ENCODE measurements at places on chromosomes 3 and 15. TPM values are rescaled to one million over a fixed set of nuclear protein-coding genes. Genes with fewer than 3 reads are reported as not detected.
A peak's percentile ranks its signal among the peaks of the same experiment; 100 is the strongest.

- no peaks in the 10 kb centered on the region for H3K27me3 ChIP-seq
- no peaks in the 10 kb centered on the region for H3K36me3 ChIP-seq
Measured at GRCh38 chr15:42863572-42864239, 56.9 kb downstream of the TTBK2 start.

Gene NUP210
- polyA plus RNA-seq: 2.1 TPM

- H3K36me3 ChIP-seq: no peaks in the 10 kb centered on the region
- H3K27ac ChIP-seq: no peak overlapping the region
- H3K27me3 ChIP-seq: no peaks in the 10 kb centered on the region
Measured at GRCh38 chr15:95291898-95292472, 1038.5 kb upstream of the NR2F2 start.

DNA sequence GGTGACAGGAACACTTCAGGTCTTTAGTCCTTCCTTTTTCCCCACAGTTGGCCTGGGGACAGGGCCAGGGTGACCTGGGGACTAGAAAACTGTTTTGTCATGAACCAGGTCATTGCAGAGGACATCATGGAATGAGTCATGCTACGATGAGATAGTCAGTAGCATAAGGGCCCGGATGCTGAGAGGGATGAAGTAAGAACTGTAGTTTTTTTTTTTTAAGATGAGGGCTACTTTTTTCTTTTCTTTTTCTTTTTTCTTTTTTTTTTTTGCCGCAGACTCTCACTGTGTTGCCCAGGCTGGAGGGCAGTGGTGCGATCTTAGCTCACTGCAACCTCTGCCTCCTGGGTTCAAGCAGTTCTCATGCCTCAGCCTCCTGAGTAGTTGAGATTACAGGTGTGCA, 8.0 kb downstream of the MAP2K5 start:
- H3K27me3 ChIP-seq: no peaks in the 10 kb centered on the region
- DNase-seq: no peak
- H3K27ac ChIP-seq: peak overlapping the region; percentile 73
- peaks cover 43% of the 10 kb centered on the region for H3K36me3 ChIP-seq
- H3K4me3 ChIP-seq: no peak overlapping the region

Gene GABRG3
- 0.10 TPM for polyA plus RNA-seq

GRCh38 chr3:133455960-133456359, 56.1 kb downstream of the BFSP2 start:
- H3K36me3 ChIP-seq: no peaks in the 10 kb centered on the region
- no peaks in the 10 kb centered on the region for H3K27me3 ChIP-seq
- DNase-seq: no peak
- H3K4me1 ChIP-seq: no peaks in the 10 kb centered on the region

- DNase-seq: no peak
- H3K4me3 ChIP-seq: no peak overlapping the region
- H3K36me3 ChIP-seq: no peaks in the 10 kb centered on the region
- no peaks in the 10 kb centered on the region for H3K4me1 ChIP-seq
- no peaks in the 10 kb centered on the region for H3K27me3 ChIP-seq
Measured at GRCh38 chr3:122235147-122235546, 51.7 kb downstream of the CASR start.

DNA sequence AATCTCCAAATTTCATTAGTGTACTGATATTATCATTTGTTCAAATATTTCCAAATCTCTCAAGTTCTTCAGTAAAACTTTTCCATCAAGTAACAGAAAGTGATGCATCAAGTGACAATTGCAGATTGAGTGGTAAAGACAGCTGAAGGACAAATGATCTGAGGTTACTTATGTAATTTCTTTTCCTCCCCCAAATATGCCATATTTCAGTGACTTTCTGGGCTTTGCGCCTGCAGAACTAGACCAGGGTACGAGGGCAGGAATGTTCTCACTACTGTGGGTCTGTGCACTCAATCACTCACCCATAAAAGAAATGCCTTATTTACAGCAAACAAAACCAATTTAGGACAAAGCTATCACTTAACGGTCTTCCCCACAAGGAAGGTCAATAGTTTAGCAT, 4.7 kb downstream of the SUCLG2 start:
- no peak overlapping the region for H3K27ac ChIP-seq
- H3K4me3 ChIP-seq: no peak overlapping the region
- DNase-seq: no peak

DNA sequence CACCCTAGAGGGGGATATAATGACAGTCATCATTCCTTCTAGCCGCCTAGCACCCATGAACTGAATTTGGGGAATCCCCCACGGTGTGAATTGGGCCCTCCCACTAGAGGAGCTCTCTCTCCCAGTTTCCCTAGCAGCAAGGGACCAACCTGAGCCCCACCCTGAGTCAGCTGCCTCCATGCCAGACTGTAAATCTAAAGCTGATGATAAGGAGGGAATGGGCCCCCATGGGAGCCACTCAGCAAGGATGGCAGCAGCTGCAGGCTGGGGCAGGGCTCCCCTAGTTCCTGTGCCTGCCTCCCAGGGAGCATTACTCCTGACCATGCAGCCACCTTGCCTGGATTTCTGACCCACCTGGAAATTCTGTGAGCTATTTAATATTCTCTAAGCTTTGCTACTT, 57.0 kb upstream of the PXYLP1 start:
- H3K4me1 ChIP-seq: no peaks in the 10 kb centered on the region
- H3K4me3 ChIP-seq: no peak overlapping the region
- DNase-seq: no peak
- no peaks in the 10 kb centered on the region for H3K36me3 ChIP-seq

DNA sequence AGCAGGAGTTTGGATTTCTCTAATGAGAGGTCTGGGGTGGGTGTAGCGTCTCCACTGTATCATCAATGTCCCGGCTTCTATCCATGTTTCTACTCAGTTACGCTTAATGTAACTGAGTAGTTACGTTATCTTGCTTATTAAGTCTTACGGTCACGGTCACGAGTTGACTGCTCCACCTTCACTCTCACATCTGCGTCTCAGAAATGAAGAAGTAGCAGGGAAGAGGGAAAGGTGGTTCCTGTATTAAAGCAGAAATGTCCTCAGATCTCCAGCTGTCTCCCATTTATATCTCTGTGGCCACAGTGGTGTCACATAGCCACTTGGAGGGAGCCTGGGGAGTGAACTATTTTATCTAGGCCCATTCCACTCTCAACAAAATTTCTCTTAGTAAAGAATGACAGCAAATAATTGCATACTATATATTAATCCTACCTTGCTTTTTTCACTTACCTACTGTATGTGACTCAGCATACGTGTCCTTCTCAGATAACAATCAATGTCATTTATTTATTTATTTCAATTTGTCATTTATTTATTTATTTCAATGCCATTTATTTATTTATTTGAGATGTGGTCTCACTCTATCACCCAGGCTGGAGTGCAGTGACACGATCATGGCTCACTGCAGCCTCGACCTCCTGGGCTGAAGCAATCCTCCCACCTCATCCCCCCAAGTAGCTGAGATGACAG, 39.7 kb upstream of the RNU6-1 start:
- no peak for DNase-seq
- no peak overlapping the region for H3K4me3 ChIP-seq
- H3K27me3 ChIP-seq: no peaks in the 10 kb centered on the region

- peaks cover 11% of the 10 kb centered on the region for H3K4me1 ChIP-seq
- H3K27ac ChIP-seq: no peak overlapping the region
- H3K27me3 ChIP-seq: no peaks in the 10 kb centered on the region
- no peak overlapping the region for H3K4me3 ChIP-seq
- no peak for DNase-seq
Measured at GRCh38 chr15:60795889-60796288, 316.9 kb upstream of the ICE2 start.

DNA sequence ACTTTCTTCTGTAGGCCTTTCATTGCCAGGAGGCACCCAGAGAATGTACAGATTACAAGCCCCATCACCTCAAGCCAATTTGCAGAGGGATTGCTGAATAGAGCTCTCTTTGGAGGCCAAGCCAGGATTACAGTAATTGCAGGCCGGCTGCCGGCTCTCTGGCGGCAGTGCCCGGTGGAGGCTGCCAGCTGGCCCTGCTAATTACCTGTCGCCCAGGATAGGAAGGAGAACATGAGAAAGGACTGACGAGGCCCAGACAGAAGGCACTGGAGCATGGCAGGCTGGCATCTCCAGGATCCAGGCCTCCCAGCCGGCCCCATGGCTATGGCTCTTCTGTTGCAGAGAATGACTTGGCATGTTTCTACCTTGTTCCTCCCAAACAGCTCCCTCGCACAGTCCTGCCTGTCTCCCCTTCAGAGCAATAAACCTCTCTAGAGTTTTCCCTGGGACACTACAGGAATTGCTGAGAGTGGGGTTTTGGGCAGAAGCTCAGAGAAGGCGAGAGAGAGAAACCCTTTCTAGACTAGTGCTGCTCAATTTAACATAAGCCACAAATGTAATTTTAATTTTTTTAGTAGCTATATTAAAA, 273.6 kb upstream of the PROK2 start:
- H3K27me3 ChIP-seq: no peaks in the 10 kb centered on the region
- peaks cover 16% of the 10 kb centered on the region for H3K4me1 ChIP-seq
- DNase-seq: peak; percentile 70
- H3K27ac ChIP-seq: peak overlapping the region; percentile 13
- H3K4me3 ChIP-seq: no peak overlapping the region

- H3K27me3 ChIP-seq: no peaks in the 10 kb centered on the region
- no peak for DNase-seq
- H3K4me3 ChIP-seq: no peak overlapping the region
Measured at GRCh38 chr3:42195879-42196330, 70.1 kb downstream of the CCK start.

Gene CMTM8
- polyA plus RNA-seq: 4.4 TPM

- no peaks in the 10 kb centered on the region for H3K4me1 ChIP-seq
- H3K4me3 ChIP-seq: no peak overlapping the region
- no peaks in the 10 kb centered on the region for H3K36me3 ChIP-seq
- no peaks in the 10 kb centered on the region for H3K27me3 ChIP-seq
- H3K27ac ChIP-seq: no peak overlapping the region
Measured at GRCh38 chr3:72613871-72614270, 234.4 kb downstream of the SHQ1 start.

All from sigmoid colon (tissue), 7 donors.